GM04504 (cell line): ENCODE measurements at places on chromosomes 2 and 18.

DNA sequence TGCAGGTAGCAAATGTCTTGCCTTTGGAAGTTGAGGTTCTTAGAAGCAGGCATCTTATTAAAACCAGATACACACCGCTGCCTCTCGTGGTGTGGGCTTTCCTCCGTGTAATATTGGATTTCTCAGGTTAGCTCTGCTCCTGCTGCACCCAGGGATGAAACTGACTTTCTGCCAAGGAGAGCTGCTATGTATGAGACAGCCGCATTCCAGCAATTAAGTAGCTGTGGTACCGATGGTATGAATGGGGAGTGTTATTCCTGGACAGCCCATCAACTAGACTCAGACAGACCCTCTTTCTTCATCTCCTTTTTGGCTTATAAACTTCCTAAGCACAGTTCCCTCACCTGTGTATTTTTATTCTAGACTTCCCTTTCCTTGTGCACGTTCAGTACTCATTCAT, 6.8 kb upstream of the EHD3 start:
- no peak for DNase-seq

- no peak for DNase-seq
Observed at GRCh38 chr2:133790711-133791110, 222.4 kb upstream of the NCKAP5 start.

DNA sequence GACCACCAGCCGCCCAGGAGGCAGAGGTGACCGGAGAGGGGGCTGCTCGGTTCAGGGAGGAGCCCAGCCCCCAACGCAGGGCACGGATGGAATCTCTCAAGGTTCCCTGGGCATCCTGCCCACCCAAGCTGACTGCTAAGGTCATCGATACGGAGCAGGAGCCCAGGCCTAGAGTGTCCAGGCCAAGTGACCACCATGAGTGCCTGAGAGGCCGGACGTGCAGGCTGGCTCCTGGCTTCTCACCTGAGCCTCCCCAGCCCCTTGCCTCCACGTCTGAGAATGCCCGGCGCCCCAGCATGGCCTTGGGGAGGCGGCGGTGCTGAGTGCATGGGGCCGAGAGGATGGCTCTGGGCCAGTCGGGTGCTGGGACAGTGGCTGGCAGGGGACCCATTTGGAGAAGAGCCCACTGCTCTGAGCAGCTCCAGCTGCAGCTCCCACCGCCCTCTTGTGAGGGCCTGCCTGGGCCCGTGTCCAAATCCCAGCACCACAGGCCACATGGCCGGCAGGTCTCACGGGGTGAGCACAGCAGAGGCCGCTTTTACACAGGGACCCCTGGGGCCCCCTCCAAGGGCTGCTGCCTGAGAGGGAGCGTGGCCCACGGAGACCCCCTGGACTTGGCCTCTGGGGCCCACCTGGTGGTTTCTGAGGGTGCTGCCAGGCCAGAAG, 102.8 kb upstream of the CTDP1 start:
- DNase-seq: no peak

DNA sequence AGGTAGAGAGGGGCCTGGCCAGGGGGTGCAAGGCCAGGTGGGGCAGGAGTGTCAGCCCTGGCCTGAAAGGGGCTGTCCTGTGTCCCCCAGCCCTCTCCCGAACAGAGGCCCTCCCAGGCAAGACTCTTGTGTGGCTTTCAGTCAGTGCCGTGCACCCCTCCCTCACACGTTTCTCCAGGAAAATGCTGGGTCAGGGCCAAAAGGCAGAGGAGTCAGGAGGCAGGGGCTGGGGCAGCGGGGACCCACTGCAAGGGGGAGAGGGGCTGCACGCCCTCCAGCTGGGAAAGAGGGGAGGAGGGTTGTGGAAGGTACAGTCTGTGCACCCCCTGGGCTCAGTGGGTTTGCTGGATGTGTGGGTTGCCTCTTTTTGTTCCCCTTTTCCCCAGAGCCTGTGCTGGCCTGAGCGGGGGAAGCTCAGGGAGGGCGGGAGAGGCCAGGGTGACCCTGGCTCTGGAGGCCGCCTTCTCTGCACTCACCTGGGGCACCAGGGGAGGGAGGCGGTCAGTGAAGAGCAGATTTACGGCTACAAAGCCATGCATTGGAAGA, 4.1 kb downstream of the KCNF1 start:
- DNase-seq: no peak

- no peak for DNase-seq
Observed at GRCh38 chr2:125280265-125280664, 1255.2 kb downstream of the CNTNAP5 start.

DNA sequence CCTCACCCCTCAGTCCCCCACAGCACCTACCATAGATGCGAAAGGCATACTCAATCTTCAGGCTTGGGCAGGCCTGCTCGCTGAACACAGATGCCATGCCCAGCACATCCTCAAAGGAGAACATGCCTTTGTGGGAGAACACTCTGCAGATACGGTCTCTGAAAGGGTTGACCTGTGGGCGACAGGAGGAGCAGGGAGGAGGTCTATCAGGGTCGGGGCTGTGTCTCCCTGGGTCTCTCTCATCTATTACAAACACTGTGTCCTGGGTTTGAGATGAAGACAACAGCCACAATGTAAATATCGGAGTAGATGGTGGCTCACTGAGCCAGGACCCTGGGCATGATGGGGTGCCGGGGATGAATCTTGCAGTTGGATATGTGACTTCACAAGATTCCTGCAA, 46.0 kb downstream of the CIB4 start:
- DNase-seq: no peak
